Anterior cingulate cortex (tissue), 58 donors: ENCODE measurements at places on chromosomes 2 and 18.

GRCh38 chr2:235669983-235670962 is 176.4 kb downstream of the AGAP1 start:
- peak; percentile 39 for DNase-seq

DNA sequence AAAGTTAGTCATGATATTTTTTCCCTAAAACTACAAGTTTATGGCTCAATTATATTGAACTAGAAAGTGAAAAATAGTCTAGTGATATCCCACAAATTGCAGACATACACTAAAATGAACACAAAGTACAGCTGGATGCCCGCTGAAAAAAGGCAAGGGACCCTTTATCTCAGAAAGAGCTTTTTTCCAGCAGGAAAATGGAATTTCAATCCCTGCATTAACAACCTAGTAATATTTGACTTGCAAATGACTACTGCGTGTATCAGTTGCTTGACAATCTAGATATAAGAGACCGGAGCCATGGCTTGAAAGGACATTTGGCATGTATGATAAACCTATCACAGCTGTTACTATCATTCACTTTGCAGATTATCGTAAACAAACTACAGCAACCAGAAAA is 49.1 kb downstream of the LRPPRC start:
- DNase-seq = no peak

GRCh38 chr18:58285449-58286130 is 241.6 kb downstream of the NEDD4L start:
- DNase-seq = no peak

DNA sequence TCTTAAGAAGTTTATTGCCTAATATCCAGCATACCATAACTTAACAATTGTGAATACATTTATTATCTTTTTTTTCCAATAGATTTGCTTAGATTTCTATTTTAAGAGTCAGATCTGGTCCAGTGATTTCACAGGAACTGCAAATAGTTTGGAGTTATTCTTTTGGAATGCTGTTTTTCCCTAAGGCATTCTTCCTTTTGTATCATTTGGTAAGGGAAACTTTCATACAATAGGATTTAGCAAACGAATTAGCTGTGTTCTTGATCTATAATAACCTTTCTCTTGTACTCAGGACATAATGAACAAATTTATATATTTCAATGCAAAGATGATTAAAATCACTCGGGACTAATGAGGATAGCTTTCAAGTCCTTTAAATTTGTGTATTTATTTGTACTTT is 201.6 kb downstream of the ERBB4 start:
- no peak for DNase-seq

DNA sequence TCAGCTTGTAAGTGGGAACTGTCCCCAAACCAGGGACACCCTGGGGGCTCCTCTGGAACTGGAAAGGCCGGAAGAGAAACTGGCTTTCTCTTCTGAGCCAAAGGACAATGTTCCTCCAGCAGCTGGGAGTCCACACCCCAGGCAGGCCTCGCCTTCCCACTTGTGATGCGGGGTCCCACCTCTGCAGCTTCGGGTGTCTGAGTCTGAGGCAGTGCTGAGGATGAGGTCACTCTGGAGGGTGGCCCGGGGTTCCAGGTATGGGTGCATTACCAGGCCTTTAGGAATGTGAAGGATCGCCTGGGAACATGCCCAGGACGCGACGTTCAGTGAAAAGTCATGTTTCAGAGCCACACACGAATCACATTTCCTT is 18.2 kb upstream of the BOK start:
- no peak for DNase-seq

- no peak for DNase-seq
Observed at GRCh38 chr2:236857246-236857645, 228.4 kb upstream of the COPS8 start.

GRCh38 chr2:200421270-200421669 is 88.6 kb downstream of the KCTD18 start:
- DNase-seq = no peak

DNA sequence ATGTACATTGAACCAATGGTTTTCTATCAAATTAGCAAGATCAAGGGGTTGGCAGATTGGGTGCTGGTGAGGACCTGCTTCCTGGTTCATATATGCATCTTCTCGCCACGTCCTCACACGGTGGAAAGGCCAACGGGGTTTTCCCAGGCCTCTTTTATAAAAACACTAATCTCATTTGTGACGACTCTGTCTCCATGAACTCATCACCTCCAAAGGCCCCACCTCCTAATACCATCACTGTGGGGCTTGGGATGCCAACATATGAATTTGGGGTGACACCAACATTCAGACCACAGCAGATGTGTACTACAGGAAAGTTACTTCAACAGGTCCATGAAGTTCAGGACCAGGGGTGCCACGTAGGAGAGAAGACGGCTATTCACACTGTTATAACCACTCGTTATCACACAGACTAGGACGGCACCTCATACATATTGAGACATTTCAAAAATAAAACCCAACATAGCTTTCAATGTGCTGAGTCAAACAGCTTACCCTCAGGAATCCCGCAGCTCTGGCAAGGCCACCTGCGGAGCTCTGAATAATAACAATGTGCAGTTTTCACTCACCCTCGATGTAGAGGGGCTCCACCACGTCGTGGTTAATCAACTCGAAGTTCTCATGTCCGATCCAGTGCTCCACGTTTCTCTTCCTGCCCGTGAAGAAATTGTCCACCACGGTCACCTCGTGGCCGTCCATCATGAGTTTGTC is 49.3 kb downstream of the UXS1 start:
- no peak for DNase-seq
